ENCODE measurements at places on chromosomes 4 and X.

DNA sequence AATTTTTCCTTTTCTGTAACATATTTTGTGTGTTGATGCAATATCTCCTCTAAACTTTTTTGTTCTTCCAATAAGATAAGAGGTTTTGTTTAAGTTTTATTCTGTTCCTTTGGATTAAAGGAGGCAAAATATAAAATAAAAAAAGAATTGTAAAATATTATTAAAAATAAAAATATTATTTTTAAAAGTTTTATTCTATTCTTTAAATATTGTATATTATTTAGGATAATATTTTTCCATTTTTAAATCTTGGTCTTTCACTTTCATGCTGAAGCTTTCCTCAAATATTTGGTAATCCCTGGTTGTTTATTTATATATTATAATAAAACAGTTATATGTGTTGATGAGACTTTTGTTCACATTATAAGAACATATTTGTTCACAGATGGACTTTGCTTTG lies 187.9 kb upstream of the PDE5A start:
- no peak for DNase-seq

GRCh38 chr4:172736046-172736445 lies 432.6 kb upstream of the GALNT7 start:
- no peak for DNase-seq

- no peak for DNase-seq
Measured at GRCh38 chr4:105075045-105075444, 71.6 kb upstream of the TET2 start.

DNA sequence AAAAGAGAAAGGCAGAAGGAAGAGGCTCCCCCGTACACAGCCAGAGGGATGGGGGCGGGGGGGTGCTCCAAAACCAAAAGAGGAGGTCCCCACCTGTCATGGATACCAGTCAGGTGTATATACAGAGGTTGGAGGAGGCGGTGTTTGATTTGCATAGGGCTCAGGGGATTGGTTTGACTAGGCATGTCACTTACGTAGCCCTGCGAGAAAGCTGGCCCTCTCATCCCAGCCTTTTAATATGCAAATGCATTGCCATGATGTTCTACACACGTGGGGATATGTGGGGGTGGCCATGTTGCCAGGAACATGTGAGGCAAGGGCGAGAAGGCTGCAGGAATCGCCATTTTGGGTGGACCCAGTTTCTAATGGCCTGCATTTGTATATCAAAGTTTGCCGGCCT lies 38.6 kb downstream of the TMEM150C start:
- DNase-seq = no peak

Measured in RWPE1 (cell line).